ENCODE measurements at places on chromosomes 3 and 15.

DNA sequence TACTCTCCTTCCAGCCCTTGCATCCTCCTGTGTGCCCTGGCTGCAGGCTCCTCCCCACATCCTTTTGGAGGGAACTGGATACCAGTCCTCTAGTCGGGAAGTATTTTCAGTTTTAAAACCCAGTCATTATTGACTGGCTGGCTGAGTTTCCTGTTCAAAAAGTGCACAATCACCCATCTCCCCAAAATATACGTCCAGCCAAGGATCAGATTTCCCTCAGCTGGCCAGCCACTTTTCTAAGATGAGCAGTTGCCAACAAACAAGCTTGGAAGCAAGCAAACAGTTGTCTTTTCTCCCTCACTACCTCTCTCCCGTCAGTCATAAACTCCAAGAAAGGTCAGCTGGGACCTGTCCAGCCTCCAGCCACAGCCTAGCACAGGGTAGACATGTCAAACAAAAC is 147.7 kb upstream of the GALNT15 start:
- DNase-seq: no peak

DNA sequence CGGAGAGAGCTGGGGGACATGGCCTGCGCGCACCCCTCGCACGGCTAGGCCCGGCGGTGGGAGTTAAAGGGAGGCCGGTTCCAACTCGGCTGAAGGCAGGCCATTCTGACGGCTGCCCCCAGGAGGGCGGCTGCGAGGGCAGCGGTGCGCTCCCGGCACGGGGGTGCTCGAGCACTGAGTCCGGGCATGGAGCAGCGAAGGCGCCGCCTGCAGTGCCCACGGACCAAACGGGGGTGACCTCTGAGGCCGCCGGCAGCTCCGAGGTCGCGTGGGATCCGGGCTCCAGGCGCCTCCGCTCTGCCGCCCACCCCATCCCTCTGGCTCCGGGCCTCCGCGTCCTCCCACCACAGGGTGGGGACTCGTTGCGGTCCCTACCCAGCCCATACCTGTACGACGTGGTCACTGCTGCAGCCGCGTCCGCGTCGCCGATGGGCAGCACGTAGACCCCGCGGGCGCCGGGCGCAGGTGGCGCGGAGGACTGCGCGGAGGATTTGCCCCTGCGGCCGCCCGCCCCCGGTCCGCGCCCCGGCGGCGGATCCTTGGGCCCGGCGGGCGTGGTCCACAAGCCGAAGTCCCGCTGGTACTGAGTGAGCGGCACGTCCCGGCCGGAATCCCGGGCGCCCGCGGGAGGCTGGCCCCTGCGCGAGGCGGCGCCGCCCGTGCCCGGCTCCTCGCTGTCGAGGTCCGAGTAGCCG is 469 bp downstream of the MAP6D1 start:
- DNase-seq: no peak

- no peak for DNase-seq
Observed at GRCh38 chr3:19711160-19711782, 222.7 kb downstream of the EFHB start.

GRCh38 chr3:112593258-112593657 is 31.4 kb downstream of the SLC35A5 start:
- DNase-seq: no peak

DNA sequence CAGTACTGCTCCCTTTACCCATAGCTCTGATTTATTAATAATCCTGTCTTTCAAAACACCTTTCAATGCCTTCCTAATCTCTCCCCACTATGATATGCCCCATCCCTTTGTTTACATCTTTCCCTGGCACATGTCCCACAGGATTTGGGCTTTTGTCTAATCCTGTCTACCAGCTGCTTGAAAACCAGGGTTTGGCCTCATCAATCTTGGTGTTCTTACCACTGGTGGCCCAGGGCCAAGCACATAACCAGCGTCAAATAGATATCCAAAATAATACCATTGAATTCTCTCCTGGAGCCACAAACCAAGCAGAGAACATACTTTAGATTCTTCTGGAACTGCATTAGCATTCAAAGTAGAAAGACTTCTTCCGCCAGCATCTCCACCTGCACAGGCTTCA is 104.8 kb upstream of the PPP2R3A start:
- DNase-seq: no peak

DNA sequence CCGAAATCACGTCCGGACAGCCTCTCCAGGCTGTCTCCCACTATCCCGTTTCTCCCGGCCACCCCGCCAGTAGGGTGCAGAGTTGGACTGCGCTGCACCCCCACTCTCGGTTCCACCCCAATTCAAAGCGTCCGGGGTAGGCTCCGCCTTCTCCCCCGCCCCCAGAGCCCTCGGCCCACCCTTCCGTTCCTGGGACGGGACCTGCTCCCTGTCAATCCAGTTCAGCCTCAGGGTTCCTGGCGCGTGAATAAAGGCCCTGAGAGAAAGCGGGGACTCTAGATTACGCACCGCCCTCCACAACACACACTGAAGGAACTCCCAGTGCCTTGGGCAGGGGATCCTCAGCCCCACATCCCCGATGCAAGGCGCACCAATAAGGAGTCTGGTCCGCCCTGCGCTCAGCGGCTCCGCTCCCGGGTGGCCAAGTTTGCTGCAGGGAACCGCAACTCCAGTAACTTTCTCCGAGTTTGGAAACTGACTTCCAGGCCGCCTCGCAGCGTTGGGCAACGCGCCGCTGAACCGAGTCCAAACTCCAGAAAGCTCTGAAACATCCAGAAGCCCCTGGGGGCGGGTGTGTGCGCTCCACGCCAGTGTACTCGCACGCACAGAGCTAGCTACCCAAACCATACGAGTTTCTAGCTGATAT is 1.9 kb downstream of the ADAMTS9 start:
- no peak for DNase-seq

DNA sequence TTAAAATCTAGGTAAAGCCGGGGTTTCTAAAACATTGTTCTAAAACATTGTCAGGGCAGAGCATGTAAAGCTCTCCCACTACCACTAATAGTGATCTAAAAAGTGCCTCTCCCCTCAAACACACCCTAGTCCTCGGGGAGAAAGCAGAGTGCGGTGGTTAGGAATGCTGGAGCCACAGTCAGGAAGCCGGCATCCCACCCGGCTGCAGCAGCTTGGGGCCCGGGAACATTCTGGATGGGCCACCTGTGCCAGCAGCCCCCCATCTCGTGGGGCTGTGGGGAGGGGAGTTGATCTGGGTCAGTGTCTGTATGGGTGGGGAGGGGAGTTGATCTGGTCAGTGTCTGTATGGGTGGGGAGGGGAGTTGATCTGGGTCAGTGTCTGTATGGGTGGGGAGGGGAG is 176.9 kb downstream of the APBA2 start:
- DNase-seq: no peak

GRCh38 chr3:176840641-176841286 is 356.5 kb downstream of the TBL1XR1 start:
- DNase-seq: no peak

- DNase-seq: no peak
Observed at GRCh38 chr3:195892105-195893043, 16.0 kb downstream of the TNK2 start.

GRCh38 chr3:194323785-194324735 is 27.1 kb downstream of the CPN2 start:
- DNase-seq: peak; percentile 48

DNA sequence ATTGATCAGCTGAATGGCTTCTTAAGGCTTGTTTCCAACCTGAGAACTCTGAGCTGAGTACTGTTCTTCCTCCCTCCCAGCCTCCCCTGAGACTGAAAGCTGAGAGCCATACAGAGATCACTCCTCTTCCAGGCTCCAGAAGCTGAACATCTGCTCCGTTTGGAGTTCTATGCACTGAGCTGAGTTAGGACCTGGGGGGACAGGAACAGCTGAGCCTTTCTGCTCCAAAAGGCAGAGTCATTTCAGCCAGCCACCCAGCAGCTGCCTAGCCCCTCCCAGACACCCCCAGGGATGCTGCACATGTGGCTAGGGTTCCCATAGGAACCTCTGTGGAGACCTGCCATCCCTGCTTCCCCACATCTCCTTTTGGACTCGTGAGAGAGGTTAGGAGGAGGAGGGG is 64.2 kb upstream of the GLCE start:
- no peak for DNase-seq

- DNase-seq: no peak
Observed at GRCh38 chr3:86814918-86815655, 175.9 kb downstream of the VGLL3 start.

DNA sequence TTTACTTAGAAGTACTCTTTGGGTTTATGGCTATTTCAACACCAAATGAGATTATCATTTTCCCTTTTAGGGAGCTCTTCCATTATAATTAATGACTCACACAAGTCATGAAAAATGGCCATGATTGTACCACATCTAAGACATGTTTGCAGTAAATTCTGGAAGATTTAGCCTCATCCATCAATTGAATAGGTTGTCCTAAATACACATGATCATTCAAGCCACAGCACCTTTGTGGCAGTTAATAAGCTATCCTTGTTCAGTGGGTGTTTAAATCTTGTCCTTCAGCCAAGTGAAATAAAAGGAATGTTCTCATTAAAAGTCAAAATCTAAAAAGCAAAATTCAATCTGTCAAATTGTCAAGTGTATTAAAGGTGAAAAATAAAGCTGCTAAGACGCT is 237.5 kb downstream of the ZPLD1 start:
- DNase-seq: no peak

GRCh38 chr15:82647045-82647834 is at the start of gene CPEB1:
Gene CPEB1 (minus strand): TSS chr15:82647363. CDS start chr15:82628459, 18,904 bp downstream.
- no peak for DNase-seq

DNA sequence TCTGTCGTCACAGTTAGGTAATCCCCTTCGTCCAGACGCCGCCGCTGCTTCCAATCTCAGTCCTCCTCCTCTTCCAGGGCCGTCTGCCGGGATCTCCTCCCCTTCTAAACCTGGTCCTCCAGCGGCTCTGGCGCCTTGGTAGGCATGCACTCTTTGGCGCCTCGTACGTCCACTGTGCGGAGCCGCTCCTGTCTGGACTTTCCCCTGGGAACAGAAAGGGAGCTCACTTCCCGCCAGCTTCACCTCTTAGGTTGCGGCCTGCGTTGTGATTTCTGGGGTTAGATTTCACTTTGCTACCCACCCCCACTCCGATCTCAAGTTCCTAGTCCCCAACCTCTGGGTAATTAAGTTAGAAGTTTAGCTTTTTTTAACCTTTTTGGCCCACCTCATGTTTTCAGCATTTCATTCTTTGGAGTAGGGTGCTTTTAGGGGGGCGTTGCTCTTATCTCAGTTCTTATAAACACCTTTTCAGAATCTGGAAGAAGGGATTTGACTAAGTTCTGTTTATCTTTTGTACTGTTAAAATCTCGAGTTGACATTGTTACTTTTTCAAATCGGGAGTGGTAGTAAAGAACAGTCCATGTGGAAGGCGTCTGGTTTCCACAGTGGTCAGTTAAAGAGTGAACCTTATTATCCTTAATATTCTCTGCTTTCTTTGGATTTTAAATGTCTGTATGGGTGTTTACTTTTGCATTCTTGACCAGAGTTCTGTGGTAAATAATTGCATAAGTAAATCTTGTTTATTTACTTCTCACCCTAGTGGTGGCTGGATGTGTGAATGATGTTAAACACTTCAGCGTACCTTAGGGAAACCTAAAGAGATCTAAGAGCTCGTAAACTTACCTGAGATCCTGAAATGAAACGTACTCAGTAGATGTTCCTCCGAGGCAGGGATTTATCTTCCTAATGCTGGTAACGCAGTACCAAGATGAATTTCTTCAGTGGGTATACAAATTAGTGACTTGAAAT is 611 bp downstream of the CTDSPL2 start:
- no peak for DNase-seq

GRCh38 chr3:174363256-174363655 is 495.9 kb upstream of the NAALADL2 start:
- no peak for DNase-seq

DNA sequence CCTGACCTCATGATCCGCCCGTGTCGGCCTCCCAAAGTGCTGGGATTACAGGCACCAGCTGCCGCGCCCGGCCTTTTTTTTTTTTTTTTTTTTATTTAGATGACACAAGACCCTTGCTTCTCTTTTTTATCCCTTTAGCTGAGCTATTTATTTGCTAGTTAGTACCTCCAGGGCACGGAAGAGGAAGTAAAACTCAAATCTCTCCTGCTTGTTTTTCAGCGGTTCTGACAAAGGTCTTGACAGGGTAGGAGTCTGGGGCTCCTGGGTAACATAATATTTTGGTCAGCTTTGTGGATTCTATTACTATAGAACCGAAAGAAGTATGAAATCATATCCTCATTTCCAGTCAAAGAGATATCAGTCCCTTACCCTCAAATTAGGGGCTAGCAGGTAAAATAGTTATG is 44.0 kb upstream of the ETV5 start:
- DNase-seq: peak; percentile 39
